ENCODE measurements at places on chromosomes 2 and 18.

DNA sequence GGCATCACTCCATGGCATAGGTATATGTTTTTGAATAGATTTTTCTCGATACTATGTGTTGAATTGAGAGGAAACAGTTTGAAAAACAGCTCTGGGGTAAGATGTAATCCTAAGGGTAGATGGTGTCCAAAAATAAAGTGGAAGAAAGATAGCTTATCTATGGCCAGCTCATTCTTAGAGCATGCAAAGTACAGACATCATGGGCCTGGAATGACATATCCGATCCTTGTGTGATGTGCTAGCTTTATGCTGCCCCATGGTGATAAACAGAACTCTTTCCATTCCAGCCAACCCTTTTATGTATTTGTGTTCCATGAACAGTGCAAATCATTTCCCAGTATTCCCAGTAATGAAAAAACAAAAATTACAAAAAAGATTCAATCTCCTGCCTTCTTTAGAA, 390.2 kb upstream of the NXPH2 start:
- H3K36me3 ChIP-seq = no peaks in the 10 kb centered on the region
- no peak overlapping the region for H3K27ac ChIP-seq
- no peak for DNase-seq
- H3K27me3 ChIP-seq = no peaks in the 10 kb centered on the region

- no peak overlapping the region for H3K4me3 ChIP-seq
- no peaks in the 10 kb centered on the region for H3K27me3 ChIP-seq
- H3K4me1 ChIP-seq = no peaks in the 10 kb centered on the region
- no peak overlapping the region for H3K27ac ChIP-seq
These were observed 80.9 kb downstream of the NABP1 start for GRCh38 chr2:191758518-191759507.

DNA sequence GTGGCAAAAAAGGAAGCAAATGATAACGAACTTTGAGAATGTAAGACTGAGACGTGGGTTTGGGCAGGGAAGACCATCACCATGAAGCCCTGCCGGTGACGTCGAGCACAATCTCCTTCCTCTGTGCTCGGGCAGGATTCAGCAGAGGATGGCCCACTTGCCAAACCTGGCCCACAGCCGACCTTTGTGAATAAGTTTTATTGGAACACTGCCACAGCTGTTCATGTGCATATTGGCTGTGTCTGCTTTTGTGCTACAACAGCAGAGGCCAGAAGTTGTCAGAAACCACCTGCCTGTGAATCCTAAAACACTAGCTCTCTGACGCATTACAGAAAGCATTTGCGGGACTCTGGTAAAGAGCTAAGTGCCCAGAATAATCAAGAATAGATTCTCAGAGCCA, 223.9 kb downstream of the MYT1L start:
- H3K27me3 ChIP-seq = no peaks in the 10 kb centered on the region
- no peak overlapping the region for H3K4me3 ChIP-seq
- H3K36me3 ChIP-seq = no peaks in the 10 kb centered on the region

GRCh38 chr2:131557558-131558321, 30.1 kb downstream of the CCDC74A start:
- no peak overlapping the region for H3K27ac ChIP-seq
- no peaks in the 10 kb centered on the region for H3K36me3 ChIP-seq
- no peak overlapping the region for H3K4me3 ChIP-seq
- no peaks in the 10 kb centered on the region for H3K27me3 ChIP-seq
- no peak for DNase-seq

DNA sequence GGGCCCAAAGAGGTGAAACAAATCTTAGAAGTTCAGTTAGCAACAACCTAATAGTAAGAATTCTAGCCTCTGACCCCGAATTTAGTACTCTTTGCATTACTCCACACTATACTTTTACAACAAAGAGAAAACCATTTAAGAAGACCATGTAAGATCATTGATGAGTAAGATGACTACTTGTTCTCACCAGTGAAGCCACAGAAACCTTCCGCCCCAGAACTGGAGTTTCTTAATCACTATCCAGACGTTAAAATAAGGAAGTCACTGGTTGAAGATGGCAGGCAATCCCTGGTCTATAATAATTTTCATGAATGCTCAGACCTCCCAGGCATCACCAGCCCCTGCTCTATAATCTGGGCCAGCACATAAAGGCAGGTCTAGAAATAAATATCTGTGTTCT, 95.0 kb downstream of the TMEM163 start:
- no peaks in the 10 kb centered on the region for H3K4me1 ChIP-seq
- H3K27me3 ChIP-seq = no peaks in the 10 kb centered on the region
- no peak overlapping the region for H3K4me3 ChIP-seq
- H3K36me3 ChIP-seq = no peaks in the 10 kb centered on the region
- no peak overlapping the region for H3K27ac ChIP-seq
- DNase-seq = no peak

DNA sequence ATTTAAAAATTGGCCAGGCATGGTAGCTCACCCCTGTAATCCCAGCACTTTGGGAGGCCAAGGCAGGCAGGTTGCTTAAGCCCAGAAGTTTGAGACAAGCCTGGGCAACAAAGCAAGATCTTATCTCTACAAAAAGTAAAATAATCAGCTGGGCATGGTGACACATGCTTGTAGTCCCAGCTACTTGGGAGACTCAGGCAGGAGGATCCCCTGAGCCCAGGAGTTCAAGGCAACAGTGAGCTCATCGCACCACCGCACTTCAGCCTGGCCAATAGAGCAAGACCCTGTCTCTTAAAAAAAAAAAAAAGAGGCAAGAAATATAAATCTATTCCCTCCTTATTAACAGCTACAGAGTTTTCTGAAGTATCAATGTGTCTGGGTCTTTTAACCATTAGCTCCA, 51.9 kb downstream of the ESCO1 start:
- H3K27me3 ChIP-seq = no peaks in the 10 kb centered on the region
- H3K4me1 ChIP-seq = no peaks in the 10 kb centered on the region
- no peak overlapping the region for H3K27ac ChIP-seq
- no peak overlapping the region for H3K4me3 ChIP-seq
- H3K36me3 ChIP-seq = peaks cover 9% of the 10 kb centered on the region

DNA sequence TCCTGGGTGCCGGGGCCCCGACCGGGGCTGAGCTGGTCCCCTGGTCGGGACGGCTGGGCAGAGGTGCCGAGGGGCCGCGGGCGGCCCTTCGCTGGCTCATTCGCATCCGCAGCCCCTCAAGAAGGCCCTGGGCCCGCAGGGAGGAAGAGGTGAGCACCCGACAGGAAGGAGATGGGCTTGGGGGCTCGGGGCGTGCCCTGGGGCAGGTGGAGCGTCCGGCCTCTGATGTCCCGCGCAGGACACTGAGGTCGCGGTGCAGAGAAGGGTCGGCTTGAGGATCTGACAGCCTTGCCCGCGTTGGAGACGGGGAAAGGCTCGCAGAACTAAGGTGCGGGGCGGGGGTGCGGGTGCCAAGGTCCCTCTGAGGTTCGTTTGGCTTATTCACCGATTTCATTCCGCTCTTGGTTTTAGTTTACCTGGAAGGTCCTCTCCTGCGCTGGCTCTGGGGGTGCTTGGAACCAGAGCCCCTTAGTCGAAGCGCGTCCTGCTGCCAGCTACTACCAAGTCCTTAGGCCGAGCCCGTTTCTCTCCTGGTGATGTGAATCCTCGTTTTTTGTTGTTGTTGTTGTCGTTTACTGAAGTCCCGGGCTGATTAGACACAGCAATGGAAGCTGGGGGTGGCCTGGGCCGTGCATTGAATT, 18.9 kb upstream of the CD8A start:
- DNase-seq = no peak
- H3K27me3 ChIP-seq = peaks cover 12% of the 10 kb centered on the region
- H3K36me3 ChIP-seq = no peaks in the 10 kb centered on the region
- H3K27ac ChIP-seq = no peak overlapping the region

GRCh38 chr2:218732761-218733158, 22.1 kb downstream of the TTLL4 start:
- no peak overlapping the region for H3K27ac ChIP-seq
- no peak for DNase-seq
- H3K27me3 ChIP-seq = no peaks in the 10 kb centered on the region
- no peaks in the 10 kb centered on the region for H3K4me1 ChIP-seq
- H3K36me3 ChIP-seq = peaks cover 1% of the 10 kb centered on the region

DNA sequence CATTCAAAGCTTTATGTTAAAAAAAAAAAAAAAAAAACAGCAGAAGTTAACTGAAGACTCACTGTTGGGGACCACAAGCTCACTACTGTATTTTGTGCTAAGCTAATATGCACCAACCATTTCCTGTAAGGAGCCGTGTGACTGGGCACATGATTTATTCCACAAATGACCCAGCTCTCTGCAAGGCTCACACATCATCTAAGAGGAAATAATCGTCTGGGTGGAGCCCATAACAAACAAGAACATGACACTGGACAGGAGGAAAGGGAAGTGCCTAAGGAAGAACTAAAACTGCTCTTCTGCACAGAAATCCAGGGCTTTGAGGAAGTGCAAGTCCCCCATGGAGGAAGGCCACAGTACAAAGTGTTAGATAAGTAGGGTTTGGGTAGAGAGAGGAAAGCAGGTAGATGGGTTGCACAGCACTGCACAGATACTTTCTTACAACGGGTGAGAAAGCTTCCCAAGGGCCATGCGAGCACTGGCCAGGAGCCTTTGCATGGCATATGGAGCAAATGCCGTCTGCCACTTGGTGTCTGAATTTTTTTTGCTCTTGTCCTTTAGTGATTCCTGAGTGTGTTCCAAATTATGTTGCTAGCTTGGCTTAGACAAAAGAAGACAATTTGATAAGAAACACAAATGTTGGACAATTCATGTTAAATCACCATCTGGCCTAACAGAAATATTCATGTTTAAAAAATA, 24.4 kb downstream of the NFE2L2 start:
- H3K4me3 ChIP-seq = no peak overlapping the region
- no peaks in the 10 kb centered on the region for H3K27me3 ChIP-seq
- DNase-seq = no peak
- H3K4me1 ChIP-seq = peaks cover 37% of the 10 kb centered on the region

DNA sequence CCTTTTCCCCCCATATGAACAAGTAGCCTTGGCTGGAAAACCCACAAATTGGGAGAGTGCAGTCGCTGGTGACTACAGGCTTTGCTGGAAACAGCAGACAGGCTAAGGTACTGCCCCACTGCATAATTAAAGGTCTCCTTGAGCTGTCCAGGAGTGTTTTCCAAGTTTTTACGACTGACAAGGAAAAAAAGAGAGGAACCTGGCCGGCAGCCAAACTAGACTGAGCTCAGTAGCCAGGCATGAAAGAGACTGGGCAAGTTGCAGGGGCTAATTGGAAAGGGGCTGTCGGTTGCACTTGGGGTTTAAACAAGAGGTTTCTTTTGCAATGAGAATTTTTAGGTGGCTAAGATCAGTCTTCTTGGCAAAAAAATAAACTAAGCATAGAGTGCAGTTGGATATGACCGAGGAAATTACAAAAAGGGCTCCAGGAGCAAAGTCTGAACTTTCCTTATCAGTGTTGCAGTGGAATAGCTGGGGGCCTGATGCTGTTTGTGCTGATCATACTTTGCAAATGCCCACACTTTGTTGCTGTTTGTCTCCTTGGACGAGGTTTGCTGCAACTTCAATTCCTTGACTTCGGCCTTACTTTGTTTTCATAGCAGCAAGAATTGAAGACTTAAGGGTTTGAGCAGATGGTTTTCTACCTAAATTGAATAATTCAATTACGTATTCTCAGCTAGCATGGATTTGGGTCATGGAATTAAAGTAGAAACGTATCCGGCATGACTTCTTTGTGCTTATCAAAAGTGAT, 2.1 kb downstream of the GULP1 start:
- H3K27me3 ChIP-seq = peaks cover 7% of the 10 kb centered on the region
- H3K4me1 ChIP-seq = no peaks in the 10 kb centered on the region
- H3K36me3 ChIP-seq = no peaks in the 10 kb centered on the region

GRCh38 chr2:127382831-127383230, 4.9 kb downstream of the MAP3K2 start:
- H3K4me3 ChIP-seq = no peak overlapping the region
- H3K27ac ChIP-seq = no peak overlapping the region
- H3K4me1 ChIP-seq = peaks cover 22% of the 10 kb centered on the region
- H3K36me3 ChIP-seq = no peaks in the 10 kb centered on the region
- no peaks in the 10 kb centered on the region for H3K27me3 ChIP-seq

GRCh38 chr2:23924589-23925359, 2.1 kb downstream of the ATAD2B start:
- peak overlapping the region; percentile 100 for H3K27ac ChIP-seq
- H3K4me1 ChIP-seq = peaks cover 9% of the 10 kb centered on the region
- no peak overlapping the region for H3K4me3 ChIP-seq

GRCh38 chr2:153307223-153307622, 171.3 kb downstream of the RPRM start:
- H3K4me1 ChIP-seq = no peaks in the 10 kb centered on the region
- H3K27me3 ChIP-seq = no peaks in the 10 kb centered on the region
- H3K36me3 ChIP-seq = no peaks in the 10 kb centered on the region
- no peak overlapping the region for H3K27ac ChIP-seq
- H3K4me3 ChIP-seq = no peak overlapping the region

DNA sequence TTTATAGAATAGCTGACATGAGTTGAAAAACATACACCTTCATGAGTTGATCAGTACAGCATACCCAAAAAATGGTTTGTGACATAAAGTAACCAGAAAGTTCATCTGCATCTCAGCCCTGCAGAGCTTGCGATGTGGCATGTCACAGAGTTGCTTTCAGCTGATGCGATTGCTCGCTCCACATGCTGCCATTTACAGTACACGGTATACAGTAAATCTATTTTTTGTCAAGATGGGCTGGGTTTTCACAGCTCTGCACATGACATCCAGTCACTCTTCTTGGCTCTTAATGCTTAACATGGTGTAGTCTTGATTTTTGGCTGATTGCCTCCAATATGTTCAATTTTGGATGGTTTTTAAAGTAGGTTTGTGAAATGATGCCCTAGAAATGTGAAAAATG, 811.9 kb downstream of the SATB2 start:
- no peak overlapping the region for H3K4me3 ChIP-seq
- H3K27ac ChIP-seq = no peak overlapping the region
- no peaks in the 10 kb centered on the region for H3K4me1 ChIP-seq
- no peak for DNase-seq
- no peaks in the 10 kb centered on the region for H3K27me3 ChIP-seq

- peaks cover 4% of the 10 kb centered on the region for H3K4me1 ChIP-seq
- no peaks in the 10 kb centered on the region for H3K27me3 ChIP-seq
- DNase-seq = no peak
- H3K27ac ChIP-seq = no peak overlapping the region
- no peak overlapping the region for H3K4me3 ChIP-seq
- no peaks in the 10 kb centered on the region for H3K36me3 ChIP-seq
These were observed 54.1 kb downstream of the CPO start for GRCh38 chr2:206993396-206993911.

- no peaks in the 10 kb centered on the region for H3K4me1 ChIP-seq
- no peak overlapping the region for H3K4me3 ChIP-seq
- DNase-seq = no peak
- H3K27ac ChIP-seq = no peak overlapping the region
- no peaks in the 10 kb centered on the region for H3K27me3 ChIP-seq
These were observed 48.5 kb upstream of the DTNA start for GRCh38 chr18:34661464-34662087.

DNA sequence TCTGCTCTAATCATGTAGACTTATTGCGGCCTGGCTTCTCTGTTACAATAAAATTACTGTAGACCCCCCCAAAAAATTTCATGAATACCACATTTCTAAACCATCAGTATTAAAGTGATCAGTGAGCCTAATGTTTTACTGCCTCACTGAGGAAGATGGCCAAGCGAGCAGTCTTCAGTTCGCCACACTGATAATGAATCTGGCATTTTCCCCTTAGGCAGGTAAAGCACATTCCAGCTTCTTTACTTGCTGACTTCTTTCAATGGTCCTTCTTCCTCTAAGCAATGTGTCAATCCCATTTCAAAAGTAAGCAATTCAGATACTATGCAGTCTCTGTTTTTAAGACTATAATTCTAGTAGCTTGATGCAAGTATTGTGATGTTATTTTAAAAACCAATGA, 137.6 kb downstream of the LAMA1 start:
- H3K36me3 ChIP-seq = no peaks in the 10 kb centered on the region
- no peak overlapping the region for H3K27ac ChIP-seq
- no peaks in the 10 kb centered on the region for H3K27me3 ChIP-seq
- no peak overlapping the region for H3K4me3 ChIP-seq
